ENCODE measurements at places on chromosomes 3 and 15.
A peak's percentile ranks its signal among the peaks of the same experiment; 100 is the strongest.

DNA sequence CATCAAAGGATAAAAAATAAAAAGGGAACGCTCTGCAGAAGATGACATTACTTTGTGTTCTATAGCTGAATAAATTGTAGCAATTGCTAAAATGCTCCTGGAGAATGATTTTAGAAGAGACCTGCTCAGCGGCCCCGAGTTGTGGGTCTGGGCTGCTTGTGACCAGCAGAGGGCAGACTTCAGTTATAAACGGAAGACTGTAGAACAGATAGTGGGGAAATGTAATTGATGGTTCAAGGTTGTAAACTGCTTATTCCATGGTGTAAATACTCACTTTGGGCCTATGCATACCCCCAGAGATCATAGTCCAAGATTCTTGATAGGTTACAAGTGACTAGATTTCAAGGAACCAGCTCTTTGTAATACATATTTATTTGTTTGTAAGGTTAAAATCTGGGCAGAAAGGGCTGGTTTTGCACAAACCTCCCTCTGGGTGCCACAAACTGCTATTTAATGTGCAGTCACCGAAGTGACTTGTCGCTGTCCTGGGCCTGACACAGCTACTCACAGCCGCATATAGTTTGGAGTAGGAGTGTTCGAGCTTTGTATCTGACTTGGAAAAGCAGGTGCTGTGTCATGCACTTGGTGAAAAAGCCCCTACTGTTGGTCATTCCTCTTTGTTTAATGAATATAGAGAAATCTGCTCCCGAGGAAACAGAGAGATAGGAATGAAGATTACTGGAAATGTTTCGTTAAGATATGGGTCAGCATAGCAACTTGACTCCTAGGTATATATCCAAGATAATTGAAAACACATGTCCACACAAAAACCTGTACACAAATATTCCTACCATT, 34.7 kb upstream of the NDUFB4 start:
- peak; percentile 77 for DNase-seq

- DNase-seq = no peak
These were observed 17.4 kb upstream of the KLHL6 start for GRCh38 chr3:183572935-183573334.

GRCh38 chr3:195094191-195094921, 176.6 kb downstream of the XXYLT1 start:
- no peak for DNase-seq

DNA sequence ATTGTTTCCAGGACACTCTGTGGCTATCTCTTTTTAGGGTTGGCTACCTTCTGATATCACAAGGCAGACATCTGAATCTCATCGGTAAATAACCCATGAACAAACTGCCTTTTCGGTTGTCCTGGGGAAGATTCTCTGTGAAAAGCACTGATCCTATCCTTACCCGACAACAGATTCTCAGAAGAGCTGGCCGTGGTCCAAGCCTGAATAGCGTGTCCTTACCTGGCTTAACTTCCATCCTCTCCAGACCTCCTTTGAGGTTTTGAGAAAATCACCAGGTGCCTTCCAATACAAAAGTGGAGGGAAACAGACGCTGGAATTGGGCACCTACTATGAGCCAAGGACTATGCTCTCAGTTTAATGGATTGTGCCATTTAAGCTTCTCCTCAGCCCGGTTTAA, 87.4 kb upstream of the ARHGEF3 start:
- DNase-seq = no peak

GRCh38 chr3:55771503-55771902, 284.4 kb upstream of the WNT5A start:
- DNase-seq = no peak

DNA sequence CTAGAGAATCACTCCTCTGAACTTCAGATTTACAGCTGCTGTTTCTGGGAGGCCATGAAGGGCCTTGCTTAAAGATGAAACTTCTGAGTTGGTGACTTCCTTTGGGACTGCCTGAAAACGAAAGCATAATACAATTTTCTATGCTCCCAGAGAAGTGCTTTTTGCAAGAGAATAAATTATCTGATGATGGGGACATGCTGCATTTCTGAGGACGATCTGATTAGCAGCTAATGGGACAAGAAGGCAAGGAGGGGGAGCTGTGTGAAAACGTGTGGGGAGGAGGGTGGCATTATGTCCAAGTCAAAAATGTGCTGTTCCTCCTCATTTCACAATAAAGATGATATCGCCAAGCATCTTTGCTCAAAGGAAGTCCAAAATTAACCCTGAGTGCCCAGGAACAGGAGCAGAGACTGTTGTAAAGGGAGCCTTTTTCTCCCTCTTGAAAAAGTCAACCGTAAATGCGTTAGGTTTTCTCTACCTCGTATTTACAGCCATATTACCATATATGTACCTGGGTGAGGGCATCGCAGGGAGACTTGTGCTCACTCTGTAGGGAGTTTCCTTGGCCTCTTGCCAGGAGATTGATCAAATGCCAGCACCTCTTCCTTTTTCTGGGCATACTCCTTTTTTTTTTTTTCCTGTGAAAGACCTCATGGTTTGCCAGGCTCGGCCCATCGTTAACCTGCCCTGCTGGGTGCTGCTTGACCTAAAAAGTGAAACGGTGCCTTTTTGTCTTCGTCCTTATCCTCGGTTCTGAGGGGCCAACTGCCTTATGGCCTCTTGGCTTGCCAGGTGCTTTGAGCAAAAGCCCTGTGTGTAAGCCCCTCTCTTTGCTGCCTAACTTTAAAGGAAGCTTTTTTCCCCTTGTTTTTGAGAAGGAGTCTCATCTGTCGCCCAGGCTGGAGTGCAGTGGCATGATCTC, 11.5 kb downstream of the ITPR1 start:
- DNase-seq = peak; percentile 56

DNA sequence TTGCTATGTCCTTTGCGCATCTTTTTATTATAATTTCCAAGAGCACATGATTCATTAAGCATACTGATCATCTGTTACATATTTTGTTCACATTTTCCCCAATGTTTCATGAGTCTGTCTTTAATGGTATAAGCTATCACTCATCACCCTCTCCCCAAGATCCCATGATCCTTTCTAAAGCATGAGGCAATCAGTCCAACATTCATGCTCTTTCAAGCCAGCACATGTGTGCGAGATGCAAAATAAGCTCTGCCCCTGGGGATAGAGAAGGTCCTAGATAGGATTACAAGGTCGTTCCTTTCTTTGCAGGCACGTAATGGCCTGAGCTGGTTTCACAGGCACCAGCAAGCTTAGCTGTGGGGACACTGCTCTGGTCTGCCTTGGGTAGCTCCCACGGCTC, 32.2 kb upstream of the B3GNT5 start:
- DNase-seq = no peak

GRCh38 chr3:76699846-76700245, 340.1 kb upstream of the ROBO2 start:
- no peak for DNase-seq

- no peak for DNase-seq
These were observed 3.0 kb downstream of the ADAMTS9 start for GRCh38 chr3:64684715-64685261.

GRCh38 chr15:78055919-78056713, 21.4 kb downstream of the TBC1D2B start:
- no peak for DNase-seq

DNA sequence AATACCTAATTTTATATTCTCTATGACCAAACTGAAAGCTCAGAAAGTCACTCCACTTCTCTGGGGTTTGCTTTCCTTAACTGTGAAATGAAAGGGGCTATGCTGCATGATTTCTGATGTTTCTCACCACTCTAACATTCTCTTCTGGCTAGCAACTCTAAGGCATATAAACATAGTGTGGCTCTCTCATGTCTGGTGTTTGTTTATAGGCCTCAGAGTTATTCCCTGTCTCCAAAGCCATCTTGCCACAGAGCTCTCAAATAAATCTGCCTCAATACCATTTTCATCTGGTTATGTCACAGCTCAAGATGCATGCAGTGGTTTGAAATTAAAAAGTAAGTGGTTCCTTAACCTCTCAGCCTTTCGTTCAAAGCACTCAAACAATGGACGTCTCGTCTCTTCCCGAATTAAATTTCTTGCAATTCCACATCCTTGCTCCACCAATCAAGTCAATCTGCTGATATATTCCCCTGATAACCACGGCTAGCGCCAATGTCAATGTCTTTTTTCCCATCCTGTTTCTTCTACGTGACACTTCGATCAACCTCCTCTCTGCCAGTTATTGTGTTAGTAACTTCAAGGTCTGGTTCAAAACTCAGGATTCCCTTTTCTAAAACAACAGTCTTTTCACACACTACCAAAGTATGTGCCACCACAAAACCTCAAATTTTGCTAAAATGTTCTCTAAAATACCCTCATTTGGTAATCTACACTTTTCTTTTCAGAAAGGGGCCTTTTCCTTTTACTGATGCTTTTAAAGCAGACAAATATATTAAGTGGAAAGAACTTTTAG, 16.0 kb downstream of the TOMM70 start:
- no peak for DNase-seq
